T-helper 2 cell (primary cell): ENCODE measurements at places on chromosomes 7 and 10.

- no peak for DNase-seq
These were observed 6.4 kb upstream of the RPP30 start for GRCh38 chr10:90865401-90865800.

GRCh38 chr7:38506756-38507155 lies 124.4 kb downstream of the AMPH start:
- DNase-seq = no peak

GRCh38 chr10:24777196-24777595 lies 53.5 kb upstream of the ARHGAP21 start:
- DNase-seq = no peak

GRCh38 chr7:101162551-101163278 lies 2.7 kb downstream of the VGF start:
- no peak for DNase-seq

GRCh38 chr7:128443831-128444600 lies 11.7 kb upstream of the HILPDA start:
- peak; percentile 12 for DNase-seq

GRCh38 chr10:5959142-5959541 lies 18.2 kb downstream of the IL15RA start:
- DNase-seq = no peak

DNA sequence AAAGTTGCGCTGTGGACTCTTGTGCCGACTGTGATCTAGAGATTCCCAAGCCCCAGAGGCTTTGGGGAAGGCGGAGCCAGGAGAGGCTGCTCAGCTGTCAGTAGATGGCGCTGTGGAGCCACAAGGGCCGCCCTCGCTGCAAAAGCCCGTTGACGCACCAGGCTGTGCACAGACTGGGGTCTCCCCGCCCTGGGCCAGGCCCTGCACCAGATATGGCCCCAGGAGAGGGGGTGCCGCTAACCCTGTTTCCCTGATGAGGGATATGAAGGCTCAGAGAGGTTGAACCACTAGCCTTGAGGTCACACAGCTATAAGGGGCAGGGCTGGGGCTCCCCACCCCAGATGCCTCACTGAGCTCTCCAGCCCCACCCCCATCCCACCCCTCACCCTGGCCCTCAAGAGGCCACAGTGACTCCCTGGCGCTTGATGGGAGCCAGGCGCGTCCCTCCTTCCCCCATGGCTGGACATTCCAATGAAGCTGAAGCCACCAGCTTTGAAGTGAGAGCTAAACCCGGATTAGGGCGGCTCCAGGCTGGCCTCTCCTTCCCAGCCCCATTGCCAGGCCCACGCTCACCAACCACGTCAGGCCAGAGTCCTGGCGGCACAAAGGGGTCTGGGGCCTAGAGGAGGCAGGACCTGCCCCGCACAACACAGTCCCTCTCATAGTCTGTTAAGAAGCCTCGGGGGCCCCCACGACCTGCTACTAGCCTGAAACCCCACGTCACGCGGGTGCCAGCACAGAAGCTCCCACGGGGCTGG lies 26.4 kb downstream of the MYL10 start:
- peak; percentile 5 for DNase-seq

DNA sequence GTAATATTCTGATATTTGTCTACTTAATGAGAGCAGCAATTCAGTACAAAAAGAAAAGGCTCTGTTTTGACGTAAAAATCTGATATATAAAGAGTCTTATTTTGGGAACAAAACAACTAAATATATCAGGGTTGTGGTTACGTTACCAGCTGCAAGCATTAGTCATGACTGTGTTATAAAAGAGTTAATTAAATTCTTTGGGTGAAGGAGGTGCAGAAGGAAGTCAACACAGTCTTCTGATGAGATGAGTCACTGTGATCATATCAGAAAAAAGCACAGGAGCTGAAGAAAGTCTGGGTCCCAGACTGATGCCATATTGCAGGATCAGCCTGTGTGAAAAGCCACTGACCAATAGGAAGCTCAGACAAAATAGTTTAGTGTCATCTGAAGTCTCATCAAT lies 234.3 kb upstream of the TEX47 start:
- no peak for DNase-seq

DNA sequence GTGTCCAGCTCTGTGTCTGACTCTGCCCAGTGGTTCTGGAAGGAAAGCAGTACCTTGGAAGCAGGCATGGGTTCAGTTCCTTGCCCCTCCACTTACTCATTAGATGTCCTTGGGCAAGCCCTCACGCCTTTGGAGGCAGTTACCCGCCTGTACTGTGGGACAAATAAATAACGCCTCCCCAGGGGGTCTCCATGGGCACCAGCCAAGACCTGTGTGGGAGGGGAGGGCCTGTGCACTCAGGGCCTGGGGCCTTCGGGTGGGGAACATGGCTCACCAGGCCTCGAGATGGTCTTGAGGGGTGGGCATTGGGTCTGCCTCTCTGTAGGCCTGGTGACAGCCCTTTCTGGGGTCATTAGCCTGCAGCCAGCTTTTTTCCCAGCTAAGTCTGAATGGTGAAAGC lies 142.0 kb downstream of the GRK5 start:
- no peak for DNase-seq
